Placental epithelial cell (primary cell): ENCODE measurements at places on chromosomes 7 and 10. TPM values are rescaled to one million over a fixed set of nuclear protein-coding genes. Genes with fewer than 3 reads are reported as not detected.

Gene HERPUD2
- total RNA-seq: 36.5 and 39.3 TPM in 2 replicates

Gene PIK3AP1
- under 0.01 TPM in 2 replicates for total RNA-seq

Gene AHCYL2
- total RNA-seq: 9.0 and 10.4 TPM in 2 replicates

Gene MLXIPL
- not detected in 2 replicates for total RNA-seq

Gene JAZF1
- total RNA-seq: 1.2 and 1.5 TPM in 2 replicates

Gene PDZD7
- 1.2 and 6.9 TPM in 2 replicates for total RNA-seq

Gene ITGB8
- total RNA-seq: 0.87 and 1.6 TPM in 2 replicates

Gene IL15RA
- not detected in 2 replicates for total RNA-seq

Gene PPP1R3A
- total RNA-seq: not detected in 2 replicates

Gene C10orf67
- 0.33 TPM in 1 of 2 replicates, not detected in the other for total RNA-seq

Gene GPR22
- total RNA-seq: not detected in 2 replicates

Gene SOSTDC1
- total RNA-seq: not detected in 2 replicates

Gene RADIL
- total RNA-seq: under 0.01 TPM in 1 of 2 replicates, not detected in the other

Gene AHR
- total RNA-seq: 5.9 and 12.3 TPM in 2 replicates

Gene PHYHIPL
- total RNA-seq: not detected in 2 replicates

Gene ICA1
- total RNA-seq: 9.2 and 25.9 TPM in 2 replicates

Gene NPC1L1
- not detected in 2 replicates for total RNA-seq

Gene CASP7
- total RNA-seq: 16.4 and 20.0 TPM in 2 replicates

Gene CRHR2
- total RNA-seq: not detected in 2 replicates

Gene PTN
- total RNA-seq: 0.33 and 1.2 TPM in 2 replicates

Gene CFAP69
- total RNA-seq: 2.3 and 2.7 TPM in 2 replicates

Gene MGAM2
- under 0.01 TPM in 1 of 2 replicates, not detected in the other for total RNA-seq

Gene GHRHR
- 2.0 TPM in 1 of 2 replicates, not detected in the other for total RNA-seq

Gene C10orf95
- total RNA-seq: 1.3 TPM in 1 of 2 replicates, not detected in the other

Gene PPP1R9A
- total RNA-seq: 0.43 and 1.6 TPM in 2 replicates
